Smooth muscle cell of the coronary artery (primary cell): ENCODE measurements at places on chromosomes 11 and 22. TPM values are rescaled to one million over a fixed set of nuclear protein-coding genes. Genes with fewer than 3 reads are reported as not detected.

MAJIN gene
- total RNA-seq, result not detected in 2 replicates

CNGA4 gene
- total RNA-seq, result under 0.01 and 0.47 TPM in 2 replicates

DDX25 gene
- 0.12 TPM in 1 of 2 replicates, not detected in the other for total RNA-seq

PCSK7 gene
- total RNA-seq, result 52.0 and 57.0 TPM in 2 replicates

OR5A2 gene
- not detected in 2 replicates for total RNA-seq

NNMT gene
- 782 and 1,011 TPM in 2 replicates for total RNA-seq
